ENCODE measurements at places on chromosomes 12 and 14.
A peak's percentile ranks its signal among the peaks of the same experiment; 100 is the strongest.

GRCh38 chr12:106248312-106248845, 559 bp upstream of the CKAP4 start:
- peak; percentile 58 for DNase-seq

GRCh38 chr12:11652351-11653040, 3.0 kb downstream of the ETV6 start:
- no peak for DNase-seq

GRCh38 chr14:68367536-68367935, 425.3 kb downstream of the ZFP36L1 start:
- DNase-seq: no peak

GRCh38 chr14:36194663-36195062, 18.1 kb upstream of the PTCSC3 start:
- no peak for DNase-seq

DNA sequence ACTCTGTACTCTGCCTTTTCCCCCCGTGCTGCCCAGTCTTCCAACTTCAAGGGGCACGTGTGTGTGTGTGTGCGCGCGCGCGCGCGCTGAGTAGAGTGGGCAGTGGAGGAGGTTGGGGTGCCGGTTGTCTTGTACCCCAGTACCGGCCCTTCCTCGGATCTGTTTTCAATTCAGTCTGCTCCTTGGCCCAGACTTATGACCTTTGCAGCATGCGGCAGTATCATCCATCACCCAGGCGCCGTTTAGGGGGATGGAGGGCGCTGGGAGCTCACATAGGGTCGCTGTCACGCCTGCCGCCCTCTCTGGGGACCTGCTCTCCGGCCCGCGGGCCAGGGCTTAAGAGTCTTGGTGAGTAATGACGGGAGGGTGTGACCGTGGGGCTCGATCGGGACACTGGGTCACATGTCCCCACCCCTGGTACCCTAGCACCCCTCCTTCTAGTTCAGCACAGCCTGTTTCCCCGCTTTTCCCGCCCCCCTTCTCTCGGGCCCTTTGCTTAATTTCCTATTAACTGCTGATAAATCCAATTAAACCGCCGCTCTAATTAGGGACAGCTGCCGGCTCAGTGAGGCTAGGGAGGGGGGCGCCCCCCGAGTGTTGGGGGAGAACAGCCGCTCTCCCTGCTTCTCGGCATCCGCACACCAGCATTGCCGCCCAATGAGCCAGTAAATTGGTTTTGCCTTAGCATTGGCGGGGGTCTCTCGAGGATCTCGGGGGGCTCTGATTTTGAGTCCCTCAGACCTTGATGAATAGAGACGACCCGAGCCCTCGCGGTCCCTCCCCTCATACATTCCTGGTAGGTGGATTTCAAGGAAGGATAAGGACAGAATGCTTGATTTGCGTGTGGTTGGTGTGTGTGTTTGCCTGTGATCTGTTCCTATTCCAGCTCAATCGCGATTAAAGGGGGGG, 9.3 kb downstream of the STAC3 start:
- no peak for DNase-seq

- no peak for DNase-seq
Observed at GRCh38 chr12:46677749-46678148, 148.0 kb downstream of the SLC38A4 start.

GRCh38 chr12:94114166-94114565, 34.2 kb upstream of the PLXNC1 start:
- no peak for DNase-seq
